ENCODE measurements at places on chromosomes 7 and 10. TPM values are rescaled to one million over a fixed set of nuclear protein-coding genes. Genes with fewer than 3 reads are reported as not detected.

VPS41 gene
- 46.7 TPM for total RNA-seq

BLNK gene
- total RNA-seq: 8.8 TPM

PLAC9 gene
- 61.4 TPM for total RNA-seq

SFMBT2 gene
- total RNA-seq: 12.5 TPM

GRCh38 chr7:91162436-91162835 is 101.8 kb upstream of the FZD1 start:
- H3K36me3 ChIP-seq: no peaks in the 10 kb centered on the region
- H3K27ac ChIP-seq: no peak overlapping the region
- H3K4me3 ChIP-seq: no peak overlapping the region
- DNase-seq: no peak
- H3K27me3 ChIP-seq: no peaks in the 10 kb centered on the region

DNA sequence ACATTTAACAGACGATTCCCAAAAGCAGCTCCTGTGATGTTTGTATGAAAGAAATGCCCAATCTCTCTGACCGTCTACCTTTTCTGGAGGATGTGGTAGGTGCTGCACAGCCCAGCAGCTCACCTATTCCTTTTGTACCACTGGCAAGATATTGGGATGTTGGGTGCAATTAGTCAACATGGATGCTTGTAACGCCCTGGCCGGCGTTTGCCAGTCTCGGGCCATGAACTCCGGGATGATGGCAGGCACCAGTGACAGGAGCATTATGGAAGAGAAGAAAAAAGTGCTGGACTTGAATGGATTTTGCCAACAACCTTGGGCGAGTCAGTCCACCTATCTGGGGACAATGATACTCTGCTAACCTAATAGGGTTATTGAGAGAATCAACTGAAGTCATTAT is 69.0 kb upstream of the ZNF438 start:
- H3K27ac ChIP-seq: no peak overlapping the region
- no peaks in the 10 kb centered on the region for H3K27me3 ChIP-seq
- H3K4me1 ChIP-seq: no peaks in the 10 kb centered on the region
- no peak overlapping the region for H3K4me3 ChIP-seq
- no peaks in the 10 kb centered on the region for H3K36me3 ChIP-seq

DNA sequence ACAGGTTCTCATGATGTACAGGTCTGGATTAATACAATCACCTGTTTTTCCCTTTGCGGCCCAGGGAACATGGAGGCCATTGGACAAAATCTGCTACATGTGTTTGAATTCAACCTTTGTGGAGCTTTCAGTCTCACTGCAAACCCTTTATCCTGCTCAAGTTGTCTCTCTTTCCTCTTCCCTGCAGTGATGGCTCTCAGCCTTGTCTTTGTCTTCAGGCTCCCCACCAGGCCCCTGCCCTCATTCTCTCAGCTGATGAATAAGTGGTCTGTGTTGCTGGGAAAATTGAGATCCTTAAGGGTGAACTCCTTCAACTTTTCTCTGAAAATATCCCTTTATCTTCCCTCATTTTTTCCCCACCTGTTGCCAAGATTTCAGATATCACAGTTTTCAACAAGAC is 791.2 kb downstream of the GRID1 start:
- no peaks in the 10 kb centered on the region for H3K27me3 ChIP-seq
- no peaks in the 10 kb centered on the region for H3K36me3 ChIP-seq
- DNase-seq: no peak
- H3K27ac ChIP-seq: no peak overlapping the region
- H3K4me3 ChIP-seq: no peak overlapping the region

- no peak for DNase-seq
- no peak overlapping the region for H3K4me3 ChIP-seq
- no peak overlapping the region for H3K27ac ChIP-seq
- no peaks in the 10 kb centered on the region for H3K36me3 ChIP-seq
- H3K27me3 ChIP-seq: no peaks in the 10 kb centered on the region
These were observed 195.3 kb downstream of the DNAJB6 start for GRCh38 chr7:157532068-157532467.

GRCh38 chr7:152931633-152932032 is 172.1 kb downstream of the ACTR3B start:
- DNase-seq: no peak
- H3K4me1 ChIP-seq: no peaks in the 10 kb centered on the region
- H3K27me3 ChIP-seq: no peaks in the 10 kb centered on the region
- H3K36me3 ChIP-seq: no peaks in the 10 kb centered on the region
- no peak overlapping the region for H3K4me3 ChIP-seq

Measured in vagina (tissue), 2 donors.